Activated CD4-positive, alpha-beta memory T cell treated with anti-CD3 and anti-CD28 coated beads for 36 hours (primary cell): ENCODE measurements at places on chromosomes 12 and 14. TPM values are rescaled to one million over a fixed set of nuclear protein-coding genes. Genes with fewer than 3 reads are reported as not detected.

Gene KSR2
- total RNA-seq = 0.12 TPM

DNA sequence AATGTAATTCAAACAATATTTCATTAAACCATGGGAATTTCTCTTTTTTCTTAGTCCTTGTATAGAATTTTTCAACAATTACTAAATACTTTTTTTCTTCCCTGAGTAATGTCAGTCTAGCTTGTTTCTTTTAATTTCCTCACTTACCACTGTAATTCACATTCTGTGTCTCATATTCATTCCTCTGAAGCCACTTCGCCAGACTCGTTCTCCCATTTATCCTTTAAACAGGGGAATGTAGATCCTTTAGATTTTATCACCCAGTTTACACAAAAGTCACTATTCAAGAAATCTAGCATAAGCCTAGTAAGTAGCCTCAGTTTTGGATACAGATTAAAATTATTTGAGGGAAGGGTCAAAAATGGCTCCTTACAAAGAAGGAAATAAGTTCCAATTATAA is 6.8 kb downstream of the USP15 start:
- H3K27ac ChIP-seq = no peak overlapping the region
- H3K4me1 ChIP-seq = peaks cover 80% of the 10 kb centered on the region
- DNase-seq = no peak
- H3K4me3 ChIP-seq = no peak overlapping the region
- no peaks in the 10 kb centered on the region for H3K27me3 ChIP-seq
- peaks cover 12% of the 10 kb centered on the region for H3K36me3 ChIP-seq

- H3K27ac ChIP-seq = no peak overlapping the region
- H3K4me1 ChIP-seq = no peaks in the 10 kb centered on the region
- H3K4me3 ChIP-seq = no peak overlapping the region
- H3K36me3 ChIP-seq = no peaks in the 10 kb centered on the region
Measured at GRCh38 chr12:97757481-97758193, 295.0 kb downstream of the RMST start.

Gene CCDC175
- not detected for total RNA-seq

DNA sequence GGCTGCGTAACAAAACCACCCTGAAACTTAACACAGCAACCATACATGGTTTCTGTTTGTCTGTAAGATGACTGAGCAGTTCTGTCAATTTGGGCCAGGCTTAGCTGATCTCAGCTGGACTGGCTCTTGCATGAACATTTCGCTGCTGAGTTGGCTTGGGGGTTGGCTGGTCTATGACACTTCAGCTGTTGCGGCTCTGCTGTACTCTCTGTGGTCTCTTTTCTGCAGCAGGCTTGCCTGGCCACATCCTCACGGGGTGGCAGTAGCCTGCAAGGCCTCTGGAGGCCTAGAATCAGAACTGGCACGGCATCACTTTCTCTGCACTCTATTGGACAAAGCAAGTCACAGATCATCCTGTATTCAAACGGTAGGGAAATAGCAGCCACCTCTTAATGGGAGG is 216.2 kb downstream of the BCL11B start:
- no peak overlapping the region for H3K4me3 ChIP-seq
- H3K27me3 ChIP-seq = no peaks in the 10 kb centered on the region
- H3K36me3 ChIP-seq = peaks cover 7% of the 10 kb centered on the region
- DNase-seq = peak; percentile 68
- peaks cover 10% of the 10 kb centered on the region for H3K4me1 ChIP-seq

DNA sequence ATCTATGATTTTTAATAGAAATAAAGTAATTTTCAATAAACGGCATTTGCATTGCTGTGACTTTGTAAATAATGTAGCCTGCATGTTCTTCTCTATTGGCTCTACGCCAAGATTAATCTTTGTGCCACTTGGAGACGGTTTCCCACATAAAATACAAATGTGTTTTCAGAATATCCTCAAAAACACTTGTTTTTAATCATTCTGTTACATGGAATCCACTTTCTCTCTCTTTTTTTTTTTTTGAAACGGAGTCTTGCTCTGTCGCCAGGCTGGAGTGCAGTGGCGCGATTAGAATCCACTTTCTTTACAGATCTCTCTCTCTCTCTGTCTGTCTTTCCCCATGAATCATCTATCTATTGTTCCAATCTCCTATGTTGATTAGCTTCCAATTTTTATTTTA is 22.8 kb upstream of the SSPN start:
- no peak overlapping the region for H3K4me3 ChIP-seq
- no peaks in the 10 kb centered on the region for H3K36me3 ChIP-seq
- H3K27me3 ChIP-seq = peaks cover 9% of the 10 kb centered on the region

Gene ZFHX2
- total RNA-seq = 1.4 TPM

- H3K4me1 ChIP-seq = no peaks in the 10 kb centered on the region
- no peaks in the 10 kb centered on the region for H3K27me3 ChIP-seq
- DNase-seq = no peak
- no peak overlapping the region for H3K4me3 ChIP-seq
Measured at GRCh38 chr12:80374615-80375014, 69.4 kb upstream of the PTPRQ start.

DNA sequence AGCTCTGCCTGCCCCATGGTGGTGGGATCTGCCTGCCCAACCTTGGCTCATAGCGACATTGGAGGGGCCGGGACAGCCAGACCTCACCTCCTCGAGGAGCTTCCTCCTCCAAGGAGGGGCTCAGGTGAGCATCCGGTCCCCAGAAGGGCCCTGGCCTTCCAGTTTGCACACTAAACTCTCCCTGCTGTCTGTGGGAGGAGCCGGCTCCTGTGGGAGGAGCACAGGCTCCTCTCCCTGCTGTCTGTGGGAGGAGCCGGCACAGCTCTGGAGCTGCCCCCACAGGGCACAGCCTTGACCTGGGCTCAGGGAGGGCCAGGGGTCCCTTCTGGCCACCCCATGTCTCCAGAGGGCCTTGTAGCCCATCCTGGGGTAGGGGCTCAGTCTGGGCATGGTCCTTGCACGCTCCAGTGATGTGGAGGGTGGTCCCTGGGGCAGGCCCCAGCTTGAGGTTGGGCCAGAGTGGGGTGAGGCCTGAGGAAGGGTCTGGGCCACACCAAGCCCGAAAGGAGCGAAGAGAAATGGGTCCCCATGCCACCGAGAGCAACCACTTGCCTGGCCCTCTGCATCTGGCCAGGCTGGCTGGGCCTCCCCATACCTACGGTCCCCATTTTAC is 147.5 kb upstream of the C14orf180 start:
- peaks cover 5% of the 10 kb centered on the region for H3K27me3 ChIP-seq
- H3K4me3 ChIP-seq = no peak overlapping the region
- no peak for DNase-seq
- H3K27ac ChIP-seq = no peak overlapping the region
- H3K4me1 ChIP-seq = no peaks in the 10 kb centered on the region

Gene DDX51
- total RNA-seq = 18.3 TPM

- H3K27me3 ChIP-seq = no peaks in the 10 kb centered on the region
- H3K27ac ChIP-seq = no peak overlapping the region
- no peak overlapping the region for H3K4me3 ChIP-seq
- no peak for DNase-seq
- H3K36me3 ChIP-seq = no peaks in the 10 kb centered on the region
Measured at GRCh38 chr14:79057333-79057732, 887.2 kb downstream of the NRXN3 start.

Gene CLEC2A
- not detected for total RNA-seq

- peaks cover 2% of the 10 kb centered on the region for H3K27me3 ChIP-seq
- no peak overlapping the region for H3K4me3 ChIP-seq
- H3K27ac ChIP-seq = no peak overlapping the region
- no peaks in the 10 kb centered on the region for H3K4me1 ChIP-seq
Measured at GRCh38 chr12:6083601-6084000, 40.9 kb downstream of the VWF start.

DNA sequence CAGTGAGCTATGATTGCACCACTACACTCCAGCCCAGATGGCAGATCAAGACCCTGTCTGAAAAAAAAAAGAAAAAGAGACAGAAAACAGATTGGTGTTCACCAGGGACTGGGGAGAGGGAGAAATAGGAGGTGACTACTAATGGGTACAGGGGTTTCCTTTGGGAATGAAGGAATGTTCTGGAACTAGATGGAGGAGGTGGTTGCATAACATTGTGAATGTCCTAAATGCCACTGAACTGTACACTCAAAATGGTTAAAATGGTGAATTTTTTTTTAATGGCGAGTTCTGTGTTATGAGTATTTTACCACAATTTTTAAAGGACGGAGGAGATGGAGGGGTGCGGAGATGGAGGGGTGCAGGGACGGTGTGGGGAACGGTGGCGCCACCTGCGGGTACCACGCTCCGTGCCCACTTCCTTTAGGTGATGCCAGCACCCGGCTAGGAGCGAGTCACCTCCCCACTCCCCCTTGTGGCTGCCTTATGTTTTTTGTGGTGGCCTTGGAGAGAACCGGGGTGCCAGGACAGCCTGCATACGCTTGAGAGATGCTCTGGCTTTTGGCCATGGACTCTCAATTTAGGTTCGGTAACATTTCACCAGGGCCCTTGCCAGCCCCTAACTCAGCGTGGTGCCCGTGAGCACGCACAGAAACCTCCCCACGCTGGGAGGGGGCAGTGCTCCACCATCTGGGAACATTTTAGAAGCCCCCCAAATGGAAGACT is 16.1 kb downstream of the UBC start:
- no peaks in the 10 kb centered on the region for H3K36me3 ChIP-seq
- no peak overlapping the region for H3K27ac ChIP-seq
- H3K27me3 ChIP-seq = no peaks in the 10 kb centered on the region

DNA sequence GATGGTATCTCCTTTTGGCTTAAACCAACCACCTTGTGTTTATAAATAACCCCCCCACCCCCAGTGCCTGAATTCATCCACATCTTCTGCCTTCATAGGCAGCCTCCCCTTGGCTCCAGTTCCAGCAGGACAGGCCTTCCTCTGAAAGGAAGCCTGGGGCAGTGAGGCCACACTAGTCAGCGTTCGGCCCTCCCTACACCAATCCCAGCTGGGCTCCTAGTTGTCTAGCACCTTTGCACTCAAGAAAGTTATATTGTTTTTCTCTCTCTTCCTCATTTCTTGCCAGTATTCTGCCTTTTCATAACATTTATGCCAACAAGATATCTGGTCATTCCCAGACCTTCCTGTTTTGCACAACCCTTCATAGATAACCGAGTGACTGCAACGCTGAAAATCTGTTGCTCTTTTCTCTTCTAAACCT is 73.1 kb upstream of the ACTN1 start:
- no peak for DNase-seq

DNA sequence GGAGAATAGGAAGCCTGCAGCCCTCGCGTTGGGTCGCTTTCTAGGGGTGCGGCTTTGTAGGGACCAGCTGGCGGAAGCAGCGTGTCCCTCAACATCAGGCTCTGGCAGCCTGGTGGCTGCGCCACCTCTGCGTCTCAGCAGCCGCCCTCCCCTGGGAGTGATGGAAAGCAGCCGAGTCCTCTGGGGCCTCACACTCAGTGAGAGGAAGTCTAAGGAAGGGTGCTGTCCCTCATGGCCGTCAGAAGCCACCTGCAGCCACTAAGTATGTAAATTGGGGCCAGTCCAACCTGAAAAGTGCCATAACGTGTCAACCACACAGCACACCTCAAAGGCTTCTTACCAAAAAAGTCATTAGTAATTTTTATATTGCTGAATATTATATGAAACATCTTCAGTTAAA is 80.3 kb downstream of the WDR20 start:
- H3K27me3 ChIP-seq = no peaks in the 10 kb centered on the region
- H3K27ac ChIP-seq = no peak overlapping the region
- peaks cover 22% of the 10 kb centered on the region for H3K4me1 ChIP-seq
- peaks cover 3% of the 10 kb centered on the region for H3K36me3 ChIP-seq
- no peak overlapping the region for H3K4me3 ChIP-seq

GRCh38 chr12:43444940-43445564 is 107.0 kb downstream of the ADAMTS20 start:
- no peak overlapping the region for H3K4me3 ChIP-seq
- peak; percentile 55 for DNase-seq
- no peaks in the 10 kb centered on the region for H3K36me3 ChIP-seq
- H3K4me1 ChIP-seq = no peaks in the 10 kb centered on the region
- no peaks in the 10 kb centered on the region for H3K27me3 ChIP-seq
- no peak overlapping the region for H3K27ac ChIP-seq

GRCh38 chr12:54692353-54692752 is 44.2 kb upstream of the DCD start:
- H3K4me1 ChIP-seq = no peaks in the 10 kb centered on the region
- peaks cover 33% of the 10 kb centered on the region for H3K27me3 ChIP-seq
- no peak for DNase-seq
- no peaks in the 10 kb centered on the region for H3K36me3 ChIP-seq
- H3K27ac ChIP-seq = no peak overlapping the region

Gene TMPRSS12
- not detected for total RNA-seq

- H3K36me3 ChIP-seq = peaks cover 16% of the 10 kb centered on the region
- H3K4me3 ChIP-seq = no peak overlapping the region
- H3K27me3 ChIP-seq = peaks cover 4% of the 10 kb centered on the region
- H3K27ac ChIP-seq = peak overlapping the region; percentile 56
- DNase-seq = no peak
Measured at GRCh38 chr12:93668919-93669418, 8.2 kb upstream of the CRADD start.

DNA sequence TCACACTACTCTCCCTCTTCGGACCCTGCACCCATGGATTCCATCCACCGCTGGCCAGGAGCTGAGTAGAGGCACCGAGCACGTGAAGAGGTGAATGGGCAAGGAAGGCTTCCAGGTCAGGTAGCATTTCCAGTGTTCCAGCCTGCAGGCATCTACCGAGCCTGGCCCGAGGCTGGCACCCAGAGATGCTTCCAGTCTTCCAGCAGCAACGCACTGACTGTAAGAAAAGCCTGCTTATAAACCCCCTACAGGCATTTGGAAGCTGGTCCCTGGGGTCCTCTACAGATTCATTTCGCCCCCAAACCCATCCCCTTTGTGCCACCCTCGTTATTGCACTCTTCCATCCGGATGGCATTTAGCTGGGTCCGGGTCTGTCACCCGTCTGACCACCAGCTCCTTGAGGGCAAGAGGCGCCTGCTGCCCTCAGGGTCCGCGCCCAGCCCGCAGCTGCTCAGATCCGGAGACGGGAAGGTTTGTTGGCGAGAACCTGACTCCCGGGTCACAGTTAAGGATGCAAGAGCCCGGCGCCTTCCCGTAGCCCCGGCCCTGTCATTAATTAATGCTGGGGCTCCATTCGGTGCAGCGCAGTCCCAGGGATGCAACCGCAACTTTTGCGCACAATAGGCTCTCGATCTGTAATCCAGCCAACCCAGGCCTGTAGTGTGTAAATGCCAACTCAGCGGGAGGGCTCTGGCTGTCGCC is 614 bp upstream of the MARK3 start:
- peak overlapping the region; percentile 83 for H3K27ac ChIP-seq
- peaks cover 3% of the 10 kb centered on the region for H3K27me3 ChIP-seq
- H3K4me1 ChIP-seq = peaks cover 35% of the 10 kb centered on the region
- peaks cover 6% of the 10 kb centered on the region for H3K36me3 ChIP-seq
- no peak for DNase-seq

- H3K36me3 ChIP-seq = no peaks in the 10 kb centered on the region
- H3K4me1 ChIP-seq = no peaks in the 10 kb centered on the region
- peaks cover 3% of the 10 kb centered on the region for H3K27me3 ChIP-seq
- no peak overlapping the region for H3K27ac ChIP-seq
Measured at GRCh38 chr12:80269803-80270552, 170.6 kb downstream of the OTOGL start.

Gene FAM90A1
- 0.41 TPM for total RNA-seq

GRCh38 chr12:44544018-44544417 is 332.1 kb downstream of the NELL2 start:
- H3K4me1 ChIP-seq = peaks cover 9% of the 10 kb centered on the region
- no peak for DNase-seq
- H3K27me3 ChIP-seq = no peaks in the 10 kb centered on the region
- no peak overlapping the region for H3K27ac ChIP-seq
- no peak overlapping the region for H3K4me3 ChIP-seq

Gene CLEC1B
- total RNA-seq = not detected
